ENCODE measurements at places on chromosomes 5 and 9.

- no peak for DNase-seq
These were observed 15.1 kb downstream of the CARTPT start for GRCh38 chr5:71734141-71734540.

DNA sequence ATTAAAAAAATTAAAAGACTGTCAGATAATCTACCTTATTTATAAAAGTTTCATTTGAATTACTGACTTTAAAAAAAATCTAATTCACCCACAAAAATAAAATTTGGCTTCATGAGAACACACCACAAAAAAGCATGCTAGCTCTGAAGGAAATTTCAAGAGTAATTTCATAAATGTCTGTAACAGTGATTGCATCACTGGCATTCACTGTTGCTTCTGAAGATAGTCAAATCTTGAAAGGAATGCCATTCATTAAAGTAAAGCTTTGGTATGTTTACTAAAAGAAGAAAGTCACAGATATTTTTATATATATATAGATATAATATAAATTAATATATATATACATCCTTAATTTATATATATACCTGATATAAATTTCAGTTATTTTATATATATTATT, 43.4 kb downstream of the NADK2 start:
- no peak for DNase-seq

- no peak for DNase-seq
These were observed 67.1 kb upstream of the GGTA1 start for GRCh38 chr9:121566481-121567465.

DNA sequence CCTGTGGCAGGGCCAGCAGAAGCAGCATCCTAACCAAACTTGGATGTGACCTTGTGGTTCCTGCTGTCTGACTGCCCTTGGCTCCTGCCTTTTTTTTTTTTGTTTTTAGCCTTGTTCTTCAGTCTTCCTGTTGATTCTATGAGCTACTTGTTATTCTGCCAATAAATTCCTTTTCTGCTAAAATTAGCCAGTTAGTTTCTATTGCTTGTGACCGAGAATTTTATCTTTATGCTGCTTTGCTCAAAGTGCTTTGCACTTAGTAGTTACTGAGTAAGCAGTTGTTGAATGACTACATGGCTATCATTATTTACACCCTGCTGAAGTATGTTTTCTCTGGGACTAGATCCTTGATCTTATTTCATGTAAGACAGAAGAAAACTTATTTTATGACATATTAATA, 20.8 kb upstream of the ATG10 start:
- no peak for DNase-seq

DNA sequence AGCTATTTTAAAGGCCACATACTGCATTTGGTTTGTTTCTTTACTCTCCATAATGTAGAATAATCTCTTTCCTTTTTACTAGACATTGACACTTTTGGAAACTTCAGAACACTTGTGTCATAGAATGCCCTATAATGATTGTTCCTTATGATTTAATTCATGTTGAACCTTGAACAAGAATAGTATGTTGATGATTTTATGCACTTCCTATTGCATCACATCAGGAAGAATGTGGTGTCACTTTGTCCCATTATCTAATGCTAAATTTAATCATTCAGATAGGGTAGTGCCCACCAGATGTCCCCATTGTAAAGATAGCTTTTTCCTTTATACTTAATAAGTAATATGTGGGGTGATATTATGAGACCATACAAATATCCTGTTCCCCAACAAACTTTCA, 19.4 kb upstream of the DEPDC1B start:
- DNase-seq: no peak

GRCh38 chr5:108615216-108615615, 132.5 kb upstream of the FER start:
- DNase-seq: no peak

DNA sequence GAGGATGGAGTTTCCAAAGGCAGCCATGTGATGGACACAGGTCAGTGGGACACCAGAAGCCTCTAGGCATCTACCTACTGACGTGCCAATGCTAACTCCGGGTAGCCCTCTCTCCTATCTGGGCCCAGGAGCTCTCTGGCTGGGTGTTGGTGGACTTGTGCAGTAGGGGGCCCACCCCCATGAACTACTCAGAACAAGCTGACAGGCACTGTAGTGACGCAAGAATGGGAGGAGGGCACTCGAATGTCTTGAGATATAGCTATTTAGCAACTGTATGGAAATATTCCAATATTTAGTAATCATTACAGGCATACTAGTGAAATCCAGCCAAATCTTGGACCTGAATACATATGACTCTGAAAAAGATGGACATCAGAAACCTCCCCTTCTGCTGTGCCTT, 5.7 kb upstream of the DOCK2 start:
- DNase-seq: no peak

All from activated CD4-positive, alpha-beta T cell treated with anti-CD3 and anti-CD28 coated beads for 24 hours (primary cell).